ENCODE measurements at places on chromosomes 11 and 22.

DNA sequence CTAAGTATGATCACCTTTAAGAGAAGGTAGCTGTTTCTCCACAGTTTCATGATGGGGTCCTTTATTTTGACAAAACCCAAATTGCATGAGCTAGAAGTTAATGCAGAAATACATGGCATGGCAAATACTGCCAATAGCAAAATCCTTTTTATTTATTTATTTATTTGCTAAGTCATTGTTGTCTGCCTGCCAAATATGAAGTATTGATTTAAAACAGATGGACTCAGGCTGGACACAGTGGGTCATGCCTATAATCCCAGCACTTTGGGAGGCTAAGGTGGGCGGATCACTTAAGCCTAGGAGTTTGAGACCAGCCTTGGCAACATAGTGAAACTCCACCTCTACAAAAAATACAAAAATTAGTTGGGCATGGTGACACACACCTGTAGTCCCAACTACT is 52.4 kb downstream of the LARGE2 start:
- no peak for DNase-seq

DNA sequence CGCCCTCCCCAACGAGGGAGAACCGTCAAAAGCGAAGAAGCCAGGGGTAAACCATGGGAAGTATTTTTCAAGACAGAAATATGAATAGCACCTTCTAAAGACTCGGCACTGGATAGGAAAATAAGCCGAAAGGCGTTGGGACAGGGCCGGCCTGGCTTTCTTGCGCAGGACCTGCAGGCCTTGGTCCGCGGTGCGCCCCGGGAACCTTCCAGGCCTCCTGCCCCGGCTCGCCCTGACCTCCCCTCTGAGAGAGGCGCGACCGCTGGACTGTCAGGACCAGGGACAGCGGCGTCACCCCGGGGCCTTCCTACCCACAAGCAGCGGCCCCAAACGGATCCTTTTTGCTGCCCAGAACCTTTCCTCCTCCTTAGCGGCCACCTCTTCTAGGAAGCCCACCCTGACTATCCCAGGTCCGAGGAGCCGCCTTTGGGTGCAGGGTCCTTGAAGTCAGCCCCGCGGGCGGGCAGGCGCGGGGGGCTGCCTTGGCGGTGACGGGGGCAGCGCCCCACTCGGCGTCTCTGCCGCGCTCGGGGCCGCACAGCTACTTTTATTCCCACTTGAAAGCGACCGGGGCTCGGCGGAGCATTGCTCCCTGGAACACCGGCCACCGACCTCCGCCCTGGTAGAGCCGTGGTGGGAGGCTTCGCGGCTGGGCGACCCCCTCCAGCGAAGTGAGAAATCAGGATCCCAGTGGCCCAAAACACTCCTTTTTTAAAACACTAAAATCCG is 650 bp upstream of the MAPK11 start:
- DNase-seq: peak; percentile 57

GRCh38 chr11:77568916-77569675 is 20.7 kb upstream of the AQP11 start:
- DNase-seq: no peak

DNA sequence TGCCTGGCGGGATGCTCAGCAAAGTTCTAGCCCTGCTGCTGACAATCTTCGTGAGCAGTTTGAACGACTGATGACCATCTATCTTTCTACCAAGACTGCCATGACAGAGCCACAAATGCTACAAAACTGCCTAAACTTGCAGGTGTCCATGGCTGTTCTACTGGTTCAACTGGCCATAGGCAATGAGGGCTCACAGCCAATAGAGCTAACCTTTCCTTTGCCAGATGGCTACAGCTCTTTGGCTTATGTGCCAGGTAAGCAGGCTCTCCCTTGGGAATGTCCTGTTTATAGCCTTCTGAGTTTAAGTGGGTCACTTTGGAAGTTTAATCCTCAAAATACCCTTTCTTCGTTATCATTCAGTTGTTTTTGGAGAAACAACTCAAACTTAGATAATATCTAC is 20.1 kb downstream of the UBE4A start:
- DNase-seq: no peak

DNA sequence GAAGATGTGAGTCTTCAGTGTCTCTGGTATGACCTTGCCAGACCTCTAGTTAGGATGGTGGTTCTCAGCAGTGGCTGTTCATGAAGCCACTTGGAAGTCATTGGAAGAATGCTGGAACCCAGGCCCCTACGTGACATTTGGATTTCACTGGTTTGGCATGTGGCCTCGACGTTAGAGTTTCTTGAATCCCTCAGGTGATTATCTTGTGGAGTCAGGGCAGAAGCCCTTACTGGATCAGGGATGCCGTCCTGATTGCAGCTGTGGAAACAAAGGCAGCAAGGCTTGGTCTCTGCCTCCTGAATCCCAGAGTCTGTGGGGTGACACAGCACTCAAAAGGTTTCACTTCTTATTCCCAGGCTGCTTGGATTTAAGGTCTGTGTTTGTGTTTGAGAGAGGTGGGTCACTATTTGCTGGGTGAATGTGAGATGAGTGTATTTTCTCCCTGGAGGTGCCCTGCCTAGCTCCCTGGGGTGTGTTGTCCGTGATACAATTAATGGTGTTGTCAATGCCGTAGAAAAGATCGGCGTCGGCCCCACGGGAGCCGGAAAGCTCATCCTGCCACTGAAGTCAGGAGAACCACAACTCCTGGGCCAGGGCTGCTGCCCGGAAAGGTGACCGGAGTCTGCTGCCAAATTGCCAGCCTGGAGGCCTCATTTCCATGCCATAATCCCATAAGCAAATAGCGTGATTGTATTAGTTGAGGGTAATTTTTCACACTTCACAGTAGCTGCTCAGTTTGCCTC is 939.0 kb downstream of the BRD1 start:
- DNase-seq: no peak

DNA sequence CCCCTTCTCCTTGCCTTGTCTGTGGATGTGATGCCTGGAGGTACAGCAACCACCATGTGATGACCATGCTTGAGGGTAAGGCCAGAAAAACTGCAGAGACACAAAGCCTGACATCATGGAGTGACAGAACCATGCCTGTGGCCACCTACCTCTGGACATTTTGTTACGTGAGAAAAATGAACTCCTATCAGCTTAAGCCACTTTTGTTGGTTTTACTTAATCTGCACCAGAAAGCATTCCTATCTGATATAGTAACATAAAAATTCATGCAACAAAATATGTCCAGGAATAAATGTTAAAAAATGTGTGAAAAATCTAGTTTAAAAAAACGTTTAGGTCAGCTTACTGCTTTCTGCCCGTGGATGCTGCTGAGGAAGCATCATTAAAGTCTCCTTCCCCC is 42.6 kb upstream of the P4HA3 start:
- DNase-seq: no peak

- no peak for DNase-seq
These were observed at the start of gene TIRAP for GRCh38 chr11:126282736-126283591. Gene TIRAP (plus strand): TSS chr11:126283093. CDS start chr11:126290895, 7,802 bp downstream.
